ENCODE measurements at places on chromosomes 5 and 9.

DNA sequence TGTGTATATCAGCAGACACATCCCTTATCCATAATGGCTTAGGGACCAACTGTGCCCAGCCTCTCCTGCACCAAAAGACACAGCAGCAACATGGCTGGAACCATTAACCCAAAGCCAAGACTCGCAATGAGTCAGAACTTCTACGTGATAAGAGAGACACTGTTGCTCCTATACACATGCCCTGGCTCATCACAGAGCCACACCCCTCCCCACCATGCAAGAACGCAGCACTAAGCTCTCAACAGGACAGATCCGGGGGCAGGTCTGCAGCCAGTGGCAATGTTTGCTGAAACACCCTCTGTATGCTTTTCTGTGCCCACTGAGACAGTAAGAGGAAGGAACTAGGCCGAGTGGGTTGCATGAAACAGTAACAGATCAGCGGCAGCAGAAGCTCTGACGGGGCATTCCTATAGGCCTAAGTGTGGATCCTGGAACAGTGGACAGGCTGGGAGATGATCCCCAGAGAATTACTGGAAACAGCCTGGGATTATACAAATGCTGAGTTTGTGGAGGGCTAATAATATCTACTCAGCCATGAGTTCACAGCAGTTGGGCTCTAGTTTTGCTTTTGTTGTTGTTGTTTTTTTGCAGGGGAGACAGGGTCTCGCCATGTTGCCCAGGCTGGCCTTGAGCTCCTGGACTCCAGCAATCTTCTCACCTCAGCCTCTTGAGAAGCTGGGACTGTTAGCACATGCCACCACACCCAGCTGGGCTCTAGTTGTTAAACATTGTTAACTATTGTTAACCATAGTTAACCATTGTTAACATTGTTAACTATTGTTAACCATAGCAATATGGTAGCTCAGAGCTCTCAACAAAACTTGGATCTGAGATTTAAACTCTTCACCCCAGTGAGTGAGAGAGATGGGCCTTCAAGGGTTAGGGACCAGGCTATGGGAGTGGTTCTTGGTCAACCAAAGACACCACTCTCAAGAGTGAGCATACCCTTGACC is 41.0 kb downstream of the B4GALT1 start:
- no peak for DNase-seq

DNA sequence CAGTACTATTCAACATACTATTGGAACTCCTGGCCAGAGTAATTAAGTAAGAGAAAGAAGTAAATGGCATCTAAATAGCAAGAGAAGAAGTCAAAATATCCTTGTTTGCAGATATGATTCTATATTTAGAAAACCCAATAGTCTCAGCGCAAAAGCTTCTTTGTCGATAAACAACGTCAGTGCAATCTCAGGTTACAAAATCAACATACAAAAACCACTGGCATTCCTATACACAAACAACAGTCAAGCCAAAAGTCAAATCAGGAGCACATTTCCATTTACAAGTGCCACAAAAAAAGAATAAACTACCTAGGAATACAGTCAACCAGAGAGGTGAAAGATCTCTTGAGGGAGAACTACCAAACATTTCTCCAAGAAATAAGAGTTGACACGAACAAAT is 1901.9 kb upstream of the ACO1 start:
- DNase-seq, result no peak

DNA sequence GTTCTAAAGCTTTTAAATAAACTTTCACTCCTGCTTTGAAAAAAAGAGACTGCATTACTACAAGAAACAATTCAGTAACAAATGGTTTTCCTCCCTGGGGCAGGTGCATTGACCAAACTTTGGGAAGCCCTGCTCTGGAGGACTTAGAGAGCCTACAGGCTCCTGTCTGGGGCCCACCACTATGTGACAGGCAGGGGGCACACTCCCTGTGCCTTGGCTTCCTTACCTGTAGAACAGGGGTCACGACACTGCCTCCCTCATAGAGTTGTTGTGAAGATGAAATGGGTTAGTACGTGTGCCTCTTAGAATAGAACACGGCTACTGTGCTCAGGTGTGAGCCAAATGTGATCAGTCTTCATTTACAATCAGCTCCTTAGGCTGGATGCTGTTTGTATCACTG is 130.1 kb downstream of the GPBP1 start:
- DNase-seq, result no peak

- no peak for DNase-seq
Measured at GRCh38 chr5:169606279-169606678, 22.7 kb downstream of the SPDL1 start.

DNA sequence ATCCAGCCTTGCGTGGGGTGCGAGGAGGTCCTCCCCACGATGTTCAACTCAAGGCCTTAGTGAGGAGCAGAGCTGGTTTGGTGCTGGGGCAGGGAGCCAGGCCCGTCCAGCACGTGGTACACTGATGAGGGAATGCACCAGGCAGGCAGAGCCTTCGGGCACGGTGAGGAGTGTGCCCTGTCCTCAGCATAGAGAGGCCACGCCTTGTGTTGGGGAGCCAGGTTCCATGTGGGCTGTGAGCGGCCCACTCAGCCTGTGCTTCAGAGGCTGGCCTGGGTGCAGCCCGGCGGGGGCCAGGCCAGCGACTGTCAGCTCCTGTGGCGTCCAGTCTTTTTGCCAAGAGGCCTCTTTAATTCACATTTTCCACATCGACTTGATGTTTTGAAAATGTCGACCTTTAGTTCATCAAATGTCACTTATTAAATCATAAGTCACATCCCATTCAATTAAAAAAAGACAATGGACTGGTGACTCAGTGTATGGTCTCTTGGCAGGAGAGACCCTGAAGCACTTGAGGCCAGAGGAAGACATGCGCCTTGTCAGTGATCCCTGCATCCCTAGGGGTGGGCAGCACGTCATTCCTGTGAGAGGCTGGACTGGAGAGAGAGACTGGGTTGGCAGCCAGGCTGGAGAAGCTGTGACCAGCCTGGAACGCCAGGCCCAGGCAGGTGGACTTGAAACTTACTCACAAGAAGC is 21.7 kb downstream of the ERGIC1 start:
- DNase-seq, result no peak

GRCh38 chr5:61674378-61674777 is 342.3 kb downstream of the ZSWIM6 start:
- DNase-seq, result no peak

GRCh38 chr5:107937204-107937603 is 266.5 kb upstream of the EFNA5 start:
- no peak for DNase-seq

- no peak for DNase-seq
Measured at GRCh38 chr9:93011114-93011513, 47.4 kb upstream of the SUSD3 start.

DNA sequence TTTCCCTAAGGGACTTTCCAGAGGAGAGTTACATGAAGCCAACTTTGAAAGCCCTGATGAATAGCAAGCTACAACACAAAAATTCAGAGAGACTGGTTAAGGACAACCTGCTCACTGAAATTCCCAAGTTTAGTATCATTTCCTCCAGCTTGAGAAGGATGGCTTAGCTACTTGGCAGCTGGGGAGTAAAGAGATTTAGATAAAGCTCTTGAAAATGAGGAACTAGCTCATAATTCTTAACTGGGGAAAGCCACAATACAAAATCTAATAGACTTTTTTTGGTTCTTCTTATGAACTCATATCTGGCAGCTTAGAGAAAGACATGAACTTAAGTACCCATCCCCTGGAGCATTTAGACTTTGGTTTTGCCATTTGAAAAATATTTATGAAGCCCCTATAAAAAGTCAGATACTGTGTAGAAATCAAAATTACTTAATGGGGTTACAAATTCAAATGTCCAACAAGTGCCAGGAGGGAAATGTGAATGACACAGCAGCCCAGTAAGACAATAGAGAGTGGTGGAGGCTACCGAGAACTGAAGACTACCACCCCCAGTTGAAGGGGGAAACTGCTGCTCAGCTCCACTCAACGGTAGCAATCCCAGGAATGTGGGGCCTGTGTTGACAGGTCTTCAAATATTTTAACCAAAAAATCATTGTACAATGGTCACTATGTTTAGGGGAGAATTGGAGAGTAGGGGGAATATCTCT is 79.4 kb upstream of the ADRB2 start:
- DNase-seq, result no peak

GRCh38 chr5:160183075-160183474 is 46.2 kb upstream of the FABP6 start:
- no peak for DNase-seq

- DNase-seq, result peak; percentile 41
Measured at GRCh38 chr5:176658817-176659511, 11.7 kb downstream of the TSPAN17 start.

- no peak for DNase-seq
Measured at GRCh38 chr5:132737982-132738681, 786 bp upstream of the KIF3A start.

DNA sequence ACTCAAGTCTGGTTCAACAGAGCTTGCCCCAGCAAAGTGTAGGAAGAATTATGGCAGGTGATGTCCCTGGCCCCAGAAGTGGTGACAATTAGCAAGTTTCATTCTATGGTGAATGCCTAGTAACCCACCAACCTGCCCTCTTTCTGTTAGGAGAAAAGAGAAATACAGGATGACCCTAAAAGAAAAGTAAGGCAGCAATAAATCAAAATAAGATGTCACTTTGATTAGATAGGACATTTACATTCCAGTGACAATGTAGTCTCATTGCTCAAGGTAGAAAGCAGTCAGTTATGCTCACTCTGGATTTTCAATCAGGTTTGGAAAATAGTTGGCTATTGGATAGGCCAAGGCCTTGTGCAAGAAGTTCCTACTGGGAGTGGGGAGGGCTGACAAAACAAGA is 5.6 kb upstream of the HSPA9 start:
- DNase-seq, result no peak

- no peak for DNase-seq
Measured at GRCh38 chr5:144230806-144231205, 60.1 kb downstream of the KCTD16 start.

GRCh38 chr5:124537107-124537506 is 209.3 kb downstream of the ZNF608 start:
- DNase-seq, result no peak

- DNase-seq, result no peak
Measured at GRCh38 chr5:135435467-135436330, 11.4 kb downstream of the DCANP1 start.

DNA sequence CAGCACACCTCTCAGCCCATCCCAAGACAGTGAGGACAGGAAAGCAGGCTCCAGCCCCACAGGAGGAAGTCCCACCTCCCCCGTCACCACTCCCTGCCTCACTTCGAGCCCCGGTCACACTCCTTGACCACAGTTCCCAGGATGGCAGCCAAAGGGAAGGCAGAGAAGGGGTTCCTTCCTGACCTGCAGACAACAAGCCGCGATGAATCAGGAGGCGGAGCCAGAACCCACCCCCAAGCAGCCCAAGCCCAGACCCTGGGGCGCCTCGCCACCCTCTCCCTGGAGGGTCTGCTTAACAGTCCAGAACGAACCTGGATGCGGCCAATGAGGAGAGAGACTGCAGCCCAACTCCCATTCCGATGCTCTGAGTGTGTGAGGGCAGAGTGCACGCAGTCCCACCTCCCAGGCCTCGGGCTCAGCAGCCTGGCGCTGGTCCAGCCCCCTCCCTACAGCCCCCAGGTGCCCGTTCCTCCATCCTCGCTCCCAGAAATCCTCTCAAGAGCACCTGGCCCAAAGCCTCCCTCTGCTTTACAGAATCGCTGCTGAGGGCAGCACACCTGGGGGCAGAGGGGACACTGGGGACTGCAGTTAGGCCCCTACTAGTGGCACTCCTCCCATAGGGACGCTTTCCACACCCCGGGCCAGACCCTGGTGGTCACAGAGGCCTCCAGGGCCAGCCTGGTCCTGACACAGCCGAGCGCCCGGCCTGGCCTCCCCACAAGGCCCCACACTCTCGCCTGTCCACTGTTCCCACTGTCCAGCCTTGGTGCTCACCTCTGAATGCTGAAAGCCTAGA is 69.6 kb upstream of the LRRTM2 start:
- no peak for DNase-seq

- peak; percentile 12 for DNase-seq
Measured at GRCh38 chr5:76766746-76767145, 50.8 kb downstream of the F2R start.

DNA sequence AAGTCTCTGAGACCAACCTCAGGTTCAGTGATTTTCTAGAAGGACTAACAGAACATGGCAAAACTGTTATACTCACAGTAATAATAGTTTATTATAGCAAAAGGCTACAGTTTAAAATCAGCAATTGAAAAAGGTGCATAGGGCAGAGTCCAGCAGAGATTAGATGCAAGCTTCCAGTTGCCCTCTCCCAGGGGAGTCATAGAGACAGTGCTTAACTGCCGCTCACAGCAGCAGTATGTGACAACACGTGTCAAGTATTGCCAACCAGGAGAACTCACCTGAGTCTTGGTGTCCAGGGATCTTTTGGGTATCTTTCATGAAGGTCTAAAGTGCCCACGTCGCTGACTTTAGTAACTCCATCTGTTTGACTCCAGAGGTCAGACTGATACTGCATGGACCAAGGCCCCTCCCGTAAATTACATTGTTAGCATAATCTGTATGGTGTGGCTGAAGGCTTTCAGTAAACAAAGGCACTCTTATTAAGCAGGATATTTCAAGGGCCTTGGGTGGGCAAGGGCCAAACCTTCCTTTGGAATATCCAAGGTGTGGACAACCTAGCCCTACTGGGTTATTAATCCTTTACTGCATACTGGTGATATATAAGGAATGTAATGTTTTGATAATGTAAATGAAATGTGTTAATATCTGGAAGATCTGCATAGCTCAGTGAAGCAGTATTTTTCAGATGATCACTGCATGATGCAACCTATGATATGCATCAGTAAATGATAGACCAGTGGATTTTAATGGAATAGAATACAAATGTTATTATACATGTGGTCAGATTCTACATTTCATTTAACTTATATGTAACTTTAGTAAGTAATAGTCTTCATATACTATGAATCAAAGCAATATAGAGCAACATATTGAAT is 44.0 kb downstream of the RASA1 start:
- DNase-seq, result no peak

DNA sequence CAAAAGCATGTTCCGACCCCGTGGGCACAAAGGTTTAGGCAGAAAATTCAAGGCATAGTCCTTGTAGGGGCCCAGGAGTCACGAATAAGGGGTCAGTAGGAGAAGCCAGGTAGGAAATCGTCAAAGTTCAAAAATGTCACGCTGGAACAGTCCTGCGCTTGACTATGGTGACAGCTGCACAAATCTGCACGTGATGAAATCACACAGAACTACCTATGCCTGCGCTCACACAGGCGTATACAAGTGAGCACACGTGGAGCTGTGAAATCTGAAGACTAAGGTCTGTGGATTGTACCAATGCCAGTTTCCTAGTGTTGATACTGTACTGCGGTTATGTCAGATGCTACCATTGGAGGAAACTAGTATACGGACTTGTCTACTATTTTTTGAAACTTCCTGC is 303.1 kb upstream of the PANK3 start:
- DNase-seq, result no peak

GRCh38 chr9:110175275-110175968 is 32.5 kb downstream of the C9orf152 start:
- no peak for DNase-seq

DNA sequence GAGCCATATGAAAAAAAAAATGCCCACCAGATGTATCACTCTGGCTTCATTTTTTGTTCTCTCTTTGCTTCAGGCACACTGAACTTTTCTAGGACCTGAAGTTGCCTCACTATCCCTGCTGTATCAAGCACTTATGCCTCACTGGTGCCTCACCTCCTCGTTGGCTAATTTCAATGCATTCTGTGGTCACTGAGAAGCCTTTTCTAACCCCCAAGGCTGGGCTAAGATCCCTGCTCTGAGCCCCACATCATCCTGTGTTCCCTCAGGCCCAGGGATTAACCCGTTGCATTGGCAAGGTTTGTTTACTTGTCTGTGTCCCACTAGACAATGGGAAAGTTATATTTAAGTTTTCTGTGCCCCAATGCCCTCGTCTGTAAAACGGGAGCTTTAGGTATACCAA is 362.7 kb downstream of the OSTF1 start:
- no peak for DNase-seq

All from CD4-positive, alpha-beta T cell treated with Interleukin-4 for 4 hours (primary cell).